ENCODE measurements at places on chromosomes 5 and 9.

GRCh38 chr9:80873861-80874260 is 815.5 kb downstream of the TLE1 start:
- DNase-seq = no peak

GRCh38 chr5:43401827-43402226 is 10.4 kb downstream of the CCL28 start:
- DNase-seq = no peak

GRCh38 chr5:126370796-126371718 is 52.2 kb upstream of the GRAMD2B start:
- DNase-seq = no peak

DNA sequence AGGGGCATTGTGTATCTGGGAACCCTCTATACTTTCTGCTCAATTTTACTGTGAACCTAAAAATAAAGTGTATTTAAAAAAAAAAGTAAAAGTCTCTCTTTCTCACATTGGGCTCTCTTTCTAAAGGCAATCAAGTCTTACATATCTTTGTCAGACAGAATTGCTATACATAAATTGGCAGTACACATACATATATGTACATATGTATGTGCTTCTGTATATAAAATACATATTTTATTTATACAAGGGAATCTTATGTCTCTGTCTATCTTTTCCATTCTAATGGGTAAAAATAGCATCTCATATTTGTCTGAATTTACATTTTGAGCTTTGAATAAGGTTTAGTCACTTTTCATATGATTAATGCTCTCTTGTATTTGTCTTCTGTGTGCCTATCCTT is 348.8 kb downstream of the SPATA31D1 start:
- no peak for DNase-seq

- DNase-seq = no peak
Observed at GRCh38 chr9:87271696-87272477, 225.8 kb upstream of the DAPK1 start.

- no peak for DNase-seq
Observed at GRCh38 chr9:108188976-108189375, 666.8 kb downstream of the ACTL7B start.

GRCh38 chr5:97420646-97421045 is 237.6 kb upstream of the RIOK2 start:
- DNase-seq = no peak

DNA sequence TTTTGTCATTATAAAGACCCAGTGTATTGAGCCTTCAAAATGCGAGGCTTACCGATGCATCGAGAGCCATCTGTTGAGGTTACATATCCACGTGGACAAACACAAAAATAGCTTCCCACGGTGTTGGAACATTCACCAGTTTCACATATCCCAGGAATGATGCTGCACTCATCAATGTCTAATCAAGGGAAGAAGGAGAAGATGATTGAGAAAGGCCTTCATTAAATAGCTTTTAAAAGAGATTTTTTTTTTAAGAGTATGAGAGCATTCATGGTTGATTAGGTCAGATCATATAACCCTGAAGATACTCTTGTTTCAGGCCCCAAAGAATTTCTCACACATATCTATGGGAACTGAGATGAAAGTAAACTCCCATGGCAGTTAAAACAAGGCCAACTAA is 129.4 kb downstream of the FBN2 start:
- no peak for DNase-seq

GRCh38 chr5:102713278-102713677 is 41.8 kb upstream of the PAM start:
- no peak for DNase-seq

GRCh38 chr9:21967169-21967568 is 27.0 kb downstream of the CDKN2A start:
- DNase-seq = no peak

GRCh38 chr9:123941524-123942070 is 11.7 kb upstream of the DENND1A start:
- DNase-seq = no peak

DNA sequence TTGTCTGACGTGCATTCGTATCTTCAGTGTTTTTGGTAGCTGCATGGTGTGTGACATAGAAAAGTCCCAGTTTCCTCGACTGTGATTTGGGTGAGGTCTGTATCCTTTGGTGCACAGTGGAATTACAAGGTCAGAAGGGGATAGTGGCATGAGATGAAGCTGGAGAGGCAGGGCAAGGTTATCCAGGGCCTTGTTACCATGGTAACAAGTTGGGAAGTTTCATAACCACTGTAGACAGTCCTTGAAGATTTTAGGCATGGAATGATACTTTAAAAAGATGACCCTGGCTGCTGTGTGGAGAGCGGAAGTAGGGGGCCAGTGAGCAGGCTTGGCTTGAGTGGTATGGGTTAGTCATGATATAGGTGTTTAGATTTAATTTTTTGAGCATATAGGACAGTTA is 11.9 kb downstream of the EHMT1 start:
- DNase-seq = no peak

GRCh38 chr9:127076860-127077643 is 45.4 kb downstream of the ANGPTL2 start:
- DNase-seq = no peak

- DNase-seq = no peak
Observed at GRCh38 chr9:133404454-133405002, 13.3 kb downstream of the REXO4 start.

GRCh38 chr9:211557-211956 is 3.1 kb upstream of the DOCK8 start:
- no peak for DNase-seq

DNA sequence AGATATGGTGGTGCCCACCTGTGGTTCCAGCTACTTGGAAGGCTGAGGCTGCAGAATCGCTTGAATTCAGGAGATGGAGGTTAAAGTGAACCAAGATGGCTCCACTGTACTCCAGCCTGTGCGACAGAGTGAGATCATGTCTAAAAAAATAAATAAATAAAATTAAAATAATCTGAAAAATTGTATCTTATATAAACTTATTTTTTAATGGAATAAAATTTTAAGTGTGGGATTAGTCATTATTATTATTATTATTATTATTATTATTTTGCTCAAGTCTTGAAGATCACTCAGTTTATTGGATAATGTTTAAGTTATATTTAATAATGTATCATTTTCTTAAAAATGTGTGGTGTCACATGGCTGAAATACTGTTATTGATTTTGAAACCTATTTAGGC is 688.0 kb upstream of the COX7C start:
- no peak for DNase-seq

DNA sequence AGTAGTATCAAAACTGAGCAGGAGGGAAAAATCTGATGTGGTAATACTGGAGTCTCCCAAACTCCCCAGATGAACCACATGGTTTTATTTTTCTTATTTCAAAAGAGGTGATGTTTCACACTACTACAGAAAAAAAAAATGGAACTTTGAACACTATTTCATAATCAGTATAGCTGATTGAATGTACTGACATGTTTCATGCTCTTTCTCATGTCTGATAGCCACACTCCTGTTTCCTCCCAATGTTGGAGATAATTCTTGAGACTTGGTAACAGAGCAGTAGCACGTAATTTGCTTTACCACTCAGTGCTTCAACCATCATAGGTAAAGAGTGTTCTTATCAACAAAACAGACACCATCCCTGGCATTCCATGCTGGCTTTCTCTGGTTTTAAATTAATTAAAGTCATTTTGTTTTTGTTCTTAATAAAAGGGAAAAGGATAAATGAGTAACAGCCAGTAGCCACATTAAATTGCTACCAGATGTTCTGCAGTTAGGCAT is 85.2 kb downstream of the MUSK start:
- DNase-seq = no peak

DNA sequence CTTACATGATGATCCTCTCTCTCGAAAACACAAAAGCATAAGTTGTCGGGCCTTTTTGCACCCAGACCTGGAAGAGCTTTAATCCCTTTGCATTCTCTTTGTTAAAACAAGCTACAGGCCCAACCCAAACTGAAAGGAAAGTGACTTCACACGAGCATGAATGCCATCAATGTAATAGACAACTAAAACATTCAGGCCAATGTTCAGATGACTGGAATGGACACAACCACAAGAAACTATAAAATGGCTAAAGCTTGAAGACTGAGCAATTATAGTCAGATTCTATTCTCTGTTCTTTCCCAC is 45.5 kb downstream of the RFX3 start:
- DNase-seq = no peak

DNA sequence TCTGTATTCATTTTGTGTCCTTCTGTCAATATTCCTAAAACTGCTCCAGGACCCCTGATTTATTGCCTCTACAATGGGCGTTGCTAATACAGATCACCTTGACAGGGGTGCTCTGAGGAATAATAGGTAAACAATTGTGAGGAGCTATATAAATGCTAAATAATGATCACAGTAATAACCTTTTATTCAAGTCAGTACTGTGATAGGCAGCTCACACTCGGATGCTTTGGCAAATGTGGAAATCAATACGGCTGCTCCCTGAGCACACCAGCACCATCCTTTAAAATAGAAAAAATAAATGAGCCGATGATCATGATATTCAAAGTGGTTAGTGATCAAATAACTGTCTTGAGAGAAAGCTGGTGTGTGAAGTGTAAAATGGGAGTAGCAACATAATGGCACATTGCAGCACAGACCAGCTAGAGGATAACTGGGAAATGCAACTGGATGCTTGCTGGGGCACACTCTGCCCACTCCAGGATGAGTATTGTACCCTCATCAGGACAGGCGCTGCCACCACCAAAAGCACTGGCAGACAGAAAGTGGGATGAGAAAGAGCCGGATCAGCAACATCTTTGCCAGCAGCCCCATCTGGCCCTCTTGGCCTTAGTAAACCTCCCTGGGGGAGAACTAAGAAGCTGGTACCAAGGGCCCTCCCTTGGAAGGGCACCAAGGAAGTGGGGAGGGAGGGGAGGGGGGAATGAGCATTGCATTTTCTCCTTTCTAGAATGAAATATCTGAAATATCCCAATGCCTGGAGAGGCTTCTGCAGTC is 69.4 kb upstream of the SPATA31D4 start:
- DNase-seq = no peak

DNA sequence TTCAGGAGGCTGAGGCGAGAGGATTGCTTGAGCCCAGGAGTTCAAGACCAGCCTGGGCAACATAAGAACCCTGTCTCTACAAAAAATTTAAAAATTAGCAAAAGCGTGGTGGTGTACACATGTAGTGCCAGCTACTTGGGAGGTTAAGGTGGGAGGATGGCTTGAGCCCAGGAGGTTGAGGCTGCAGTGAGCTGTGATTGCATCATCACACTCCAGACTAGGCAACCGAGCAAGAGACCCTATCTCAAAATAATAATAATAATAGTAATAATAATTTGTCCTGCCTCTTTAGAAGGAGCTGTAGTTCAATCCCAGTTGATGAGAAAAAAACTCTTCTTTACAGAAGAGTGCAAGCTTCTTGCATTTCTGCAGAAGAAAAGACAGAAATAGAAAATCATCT is 10.0 kb upstream of the CD74 start:
- no peak for DNase-seq

- DNase-seq = no peak
Observed at GRCh38 chr5:107598958-107599357, 71.8 kb downstream of the EFNA5 start.

- DNase-seq = no peak
Observed at GRCh38 chr9:133924453-133924852, 67.7 kb downstream of the VAV2 start.

GRCh38 chr9:132199056-132199455 is 37.2 kb downstream of the NTNG2 start:
- no peak for DNase-seq

GRCh38 chr9:27152405-27152718 is 43.3 kb downstream of the TEK start:
- DNase-seq = no peak

DNA sequence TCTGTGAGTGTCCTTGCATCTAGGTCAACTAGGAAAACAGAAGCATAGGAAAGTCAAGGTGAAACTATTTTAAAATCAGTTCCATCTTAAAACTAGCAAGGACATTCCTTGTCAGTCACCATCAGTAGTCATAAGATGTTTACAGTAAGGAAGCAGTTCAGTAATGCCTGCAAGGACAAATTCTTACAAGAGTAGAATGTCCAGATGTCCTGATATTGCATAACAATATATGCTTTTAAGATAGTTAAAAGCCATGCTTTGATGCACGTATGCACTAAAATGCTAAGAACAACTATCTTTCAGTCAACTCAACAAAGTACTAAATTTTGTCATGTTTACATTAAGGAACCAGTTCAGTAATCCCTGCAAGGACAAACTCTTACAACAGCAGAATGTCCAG is 11.3 kb upstream of the SVEP1 start:
- DNase-seq = no peak

- DNase-seq = no peak
Observed at GRCh38 chr9:84261070-84261746, 79.3 kb downstream of the SLC28A3 start.

- no peak for DNase-seq
Observed at GRCh38 chr9:136358888-136359287, 4.7 kb downstream of the DNLZ start.

DNA sequence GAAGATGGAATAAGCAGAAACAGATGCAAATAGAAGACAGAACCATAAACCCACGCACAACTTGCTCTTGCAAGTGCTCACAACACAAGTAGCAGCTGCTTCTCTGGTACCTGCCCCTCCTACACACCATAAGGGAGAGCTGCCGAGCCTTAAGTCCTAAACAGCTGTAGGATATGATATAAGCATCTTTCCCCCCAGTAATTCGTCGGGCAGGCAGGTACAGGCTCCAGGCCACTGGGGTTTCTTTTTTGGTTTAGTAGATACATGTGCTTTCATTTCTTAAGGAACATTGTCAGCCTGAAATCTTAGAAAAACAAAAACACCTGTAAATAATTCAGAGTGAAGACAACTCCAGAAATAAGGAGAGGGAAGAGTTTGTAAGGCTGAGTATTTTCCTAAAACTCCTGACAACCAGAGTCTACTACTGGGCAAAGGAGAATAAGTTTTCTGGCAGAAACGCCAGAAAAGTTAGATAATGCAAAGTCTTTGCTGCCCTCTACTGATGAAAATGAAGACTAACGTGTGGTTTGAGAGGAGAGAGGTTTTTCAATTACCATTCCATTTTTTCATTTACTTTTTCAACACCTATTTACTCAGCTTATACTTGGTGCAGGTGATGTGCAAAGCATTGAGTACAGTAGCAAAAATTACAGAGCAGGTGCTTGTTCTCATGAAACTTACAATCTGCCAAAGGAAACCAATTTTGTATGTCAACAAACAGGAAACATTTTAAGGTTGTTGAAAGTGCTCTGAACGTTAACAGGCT is 20.1 kb upstream of the TCERG1 start:
- DNase-seq = no peak

DNA sequence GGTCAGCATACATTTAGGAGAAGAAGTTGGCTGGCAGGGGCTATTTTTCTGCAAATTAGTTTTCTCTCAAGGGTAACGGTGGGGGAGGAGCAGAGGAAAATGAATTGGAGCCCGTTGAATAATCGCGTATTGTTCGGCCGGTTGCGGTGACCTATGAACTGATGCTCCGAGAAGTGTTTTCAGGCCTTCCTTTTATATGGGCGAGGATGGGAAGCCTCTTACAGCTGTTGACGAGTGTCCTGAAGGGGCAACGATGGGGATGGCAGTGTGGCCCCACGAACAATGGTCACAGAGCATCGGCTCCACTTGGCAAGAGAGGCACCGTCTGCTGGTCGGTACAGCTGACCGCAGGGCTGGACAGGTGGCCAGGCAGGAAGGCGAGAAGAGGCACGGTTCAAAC is 400.7 kb downstream of the ZSWIM6 start:
- no peak for DNase-seq
